ENCODE measurements at places on chromosomes 4 and X.

DNA sequence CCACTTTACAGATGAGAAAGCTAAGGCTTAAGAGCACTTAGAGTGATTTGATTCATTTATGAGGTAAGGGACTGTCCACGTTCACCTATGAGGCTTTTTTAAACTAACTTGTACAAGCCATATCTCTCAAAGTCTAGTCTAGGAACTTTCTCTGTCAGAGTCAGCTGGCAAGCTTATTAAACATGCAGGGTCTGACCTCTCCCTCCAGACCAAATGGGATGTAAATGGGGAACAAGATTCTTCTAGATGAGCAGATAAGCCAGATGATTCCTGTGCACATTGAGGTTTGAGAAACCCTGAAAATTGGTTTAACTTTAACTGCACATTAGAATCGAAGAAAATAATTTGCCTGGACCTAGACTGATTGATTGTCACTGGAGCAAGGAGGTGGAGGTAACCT, 160.0 kb upstream of the SPRY1 start:
- no peak for DNase-seq

- DNase-seq, result no peak
These were observed 270.5 kb upstream of the GPC4 start for GRCh38 chrX:133685822-133686221.

DNA sequence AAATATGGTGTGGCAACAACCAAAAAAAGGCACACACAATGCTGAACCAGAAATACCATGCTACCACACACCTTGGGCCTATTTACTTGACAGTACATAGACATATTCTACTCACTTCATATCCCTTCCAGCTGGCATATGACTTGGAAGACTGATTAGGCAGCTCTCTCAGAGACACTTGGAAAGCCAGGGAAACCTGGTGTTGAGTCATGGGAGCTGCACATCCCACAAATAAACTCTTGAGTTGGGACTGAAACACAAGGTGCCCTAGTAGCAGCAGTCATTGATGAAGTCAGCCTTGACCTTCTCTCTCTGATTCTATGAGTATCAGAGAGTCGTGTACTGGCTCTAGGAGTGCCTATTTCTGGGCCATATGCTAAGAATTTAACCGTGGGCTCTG, 776.6 kb upstream of the LCORL start:
- DNase-seq, result no peak

DNA sequence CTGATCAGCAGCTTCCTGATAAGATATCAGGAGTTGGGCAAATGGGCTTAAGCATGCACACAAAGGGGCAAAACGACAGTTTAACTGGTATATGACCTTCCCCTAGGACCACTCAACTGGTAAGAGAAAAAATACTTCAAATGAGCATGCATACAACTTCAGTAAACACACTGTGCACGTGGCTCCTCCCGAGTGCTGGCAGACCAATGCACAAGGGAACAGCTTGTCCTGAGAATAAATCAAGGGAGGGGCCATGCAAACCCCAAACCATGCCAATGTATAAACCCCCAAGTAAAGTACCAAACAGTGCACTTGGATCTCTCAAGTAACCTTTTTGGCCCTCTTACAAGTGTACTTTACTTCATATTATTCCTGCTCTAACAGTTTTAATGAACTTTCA, 293.3 kb upstream of the TBX22 start:
- DNase-seq, result no peak

- no peak for DNase-seq
These were observed 18.9 kb upstream of the USP9X start for GRCh38 chrX:41066391-41066790.

GRCh38 chr4:27006646-27007045, 146.0 kb downstream of the STIM2 start:
- DNase-seq, result no peak

DNA sequence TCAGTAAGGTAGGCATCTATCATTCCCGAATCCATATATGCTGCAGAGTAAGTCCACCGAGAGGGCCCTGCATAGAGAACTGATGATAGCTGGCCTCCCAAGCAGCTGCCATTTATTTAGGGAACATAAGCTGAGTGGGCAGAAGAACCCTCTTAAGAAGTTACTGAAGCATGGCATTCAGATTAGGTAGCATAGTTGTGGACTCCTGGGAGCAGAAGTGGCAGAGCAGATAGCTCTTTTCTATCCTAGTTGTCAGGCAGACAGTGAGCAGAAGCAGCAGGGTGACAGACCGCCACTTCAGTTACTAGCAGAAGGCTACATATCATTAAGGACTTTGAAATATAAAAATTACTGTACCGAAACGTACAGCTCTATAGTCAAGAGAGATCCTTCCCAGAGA, 454.7 kb downstream of the PPP4R3C start:
- no peak for DNase-seq

- DNase-seq, result no peak
These were observed 10.5 kb downstream of the PPAT start for GRCh38 chr4:56424697-56425514.

- DNase-seq, result no peak
These were observed 9.3 kb downstream of the PRDM8 start for GRCh38 chr4:80206521-80207171.

DNA sequence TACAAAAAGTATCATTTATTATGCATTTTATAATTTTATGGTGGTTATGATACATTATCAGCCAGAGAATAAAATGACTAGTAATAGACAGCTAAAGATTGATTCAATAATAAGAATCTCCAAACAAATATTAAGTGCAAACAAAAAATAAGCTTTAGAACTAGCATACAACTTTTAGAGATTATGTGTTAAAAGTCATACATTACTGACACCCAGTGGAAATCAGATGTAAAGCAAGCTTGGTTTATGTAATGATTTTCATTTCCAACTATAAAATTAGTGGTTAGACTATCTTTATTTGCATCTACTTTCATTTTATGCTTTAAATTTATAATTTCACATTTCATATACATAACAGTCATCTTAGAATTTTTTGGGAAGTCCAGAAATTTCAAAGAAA, 57.7 kb downstream of the IL13RA2 start:
- DNase-seq, result no peak

DNA sequence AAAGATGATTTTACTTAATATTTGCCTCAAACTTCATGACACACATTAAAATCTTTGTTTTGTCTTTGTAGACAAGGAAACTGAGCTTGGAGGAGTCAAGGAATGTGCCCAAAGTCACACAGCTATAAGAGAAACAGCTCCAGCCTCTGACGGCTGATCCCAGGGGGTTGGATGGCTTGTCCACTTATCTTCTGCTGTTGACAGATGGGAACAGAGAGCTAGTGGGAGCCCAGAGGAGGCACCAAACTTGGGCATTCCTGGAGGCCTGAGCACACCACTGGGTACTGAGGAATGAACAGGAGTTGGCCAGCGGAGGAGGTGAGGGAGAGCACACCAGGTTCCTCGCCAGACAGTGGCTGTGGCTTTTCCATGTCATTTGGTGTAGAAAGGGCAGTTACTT, 56.4 kb upstream of the GPR78 start:
- no peak for DNase-seq

GRCh38 chr4:101128473-101128872, 218.9 kb downstream of the PPP3CA start:
- no peak for DNase-seq

- no peak for DNase-seq
These were observed 121.1 kb upstream of the FAM9C start for GRCh38 chrX:13165266-13166189.

- no peak for DNase-seq
These were observed 16.1 kb downstream of the PPEF2 start for GRCh38 chr4:75886104-75886503.

DNA sequence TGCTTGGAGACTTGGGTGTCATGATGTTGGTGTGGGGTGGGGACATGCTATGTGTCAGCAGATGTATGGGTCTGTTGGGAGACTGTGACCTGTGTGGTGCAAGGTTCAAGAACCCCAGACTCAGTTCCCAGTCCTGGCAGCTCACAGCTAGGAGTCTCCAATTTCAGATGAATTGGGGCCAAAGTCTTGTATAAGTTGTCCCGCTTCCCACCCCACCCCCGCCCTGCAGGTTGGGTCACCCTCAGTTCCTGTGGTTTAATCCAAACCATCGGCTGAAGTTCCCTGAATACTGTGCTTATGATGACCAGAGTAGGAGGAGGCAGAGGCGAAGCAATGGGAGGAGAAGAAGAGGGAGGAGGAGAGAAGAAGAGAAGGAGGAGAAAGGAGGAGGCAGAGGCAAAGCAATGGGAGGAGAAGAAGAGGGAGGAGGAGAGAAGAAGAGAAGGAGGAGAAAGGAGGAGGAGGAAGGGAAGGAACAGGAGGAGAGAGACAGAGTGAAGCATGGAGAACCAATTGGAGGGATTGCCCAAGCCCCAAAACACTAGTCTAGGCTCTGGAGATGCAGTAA, 112.6 kb downstream of the EFNB1 start:
- no peak for DNase-seq

GRCh38 chr4:188008377-188008776, 12.8 kb downstream of the ZFP42 start:
- no peak for DNase-seq

DNA sequence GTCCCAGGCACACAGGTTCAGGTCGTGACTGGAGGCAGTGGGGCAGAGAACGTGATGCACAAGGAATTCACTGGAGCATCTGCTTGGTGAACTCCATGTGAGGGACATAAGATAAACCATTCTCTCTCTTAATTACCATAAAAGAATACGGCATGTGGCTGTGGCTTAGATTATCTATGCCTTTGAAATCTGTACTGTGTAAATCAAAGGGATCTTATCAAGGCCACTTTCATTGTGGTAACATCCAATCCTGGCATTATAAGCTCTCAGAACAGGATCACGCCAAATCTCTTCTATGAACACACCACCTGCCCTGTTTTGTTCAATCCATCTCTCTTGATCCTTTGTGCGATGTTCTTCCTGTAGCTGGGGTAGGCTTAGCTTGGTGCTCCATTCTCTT, 192.3 kb downstream of the SPATA18 start:
- DNase-seq, result no peak

DNA sequence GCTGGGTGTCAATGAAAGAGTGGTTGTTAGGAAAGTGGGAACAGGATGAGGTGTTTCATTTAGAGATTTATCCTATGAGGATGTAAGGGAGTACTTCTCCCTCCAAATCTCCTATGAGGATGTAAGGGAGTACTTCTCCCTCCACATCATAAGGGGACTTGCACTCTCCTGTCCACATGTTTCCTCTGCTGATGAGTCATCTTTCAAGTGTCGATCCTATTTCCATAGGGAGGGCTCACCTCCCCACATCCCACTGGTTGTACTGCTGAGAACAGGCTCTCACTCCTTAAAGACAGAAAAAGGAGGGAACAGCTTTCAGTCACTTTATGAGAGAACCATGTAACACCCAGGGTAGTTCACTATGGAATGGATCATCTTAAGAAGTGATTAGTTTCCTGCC, 65.0 kb downstream of the INPP4B start:
- no peak for DNase-seq

DNA sequence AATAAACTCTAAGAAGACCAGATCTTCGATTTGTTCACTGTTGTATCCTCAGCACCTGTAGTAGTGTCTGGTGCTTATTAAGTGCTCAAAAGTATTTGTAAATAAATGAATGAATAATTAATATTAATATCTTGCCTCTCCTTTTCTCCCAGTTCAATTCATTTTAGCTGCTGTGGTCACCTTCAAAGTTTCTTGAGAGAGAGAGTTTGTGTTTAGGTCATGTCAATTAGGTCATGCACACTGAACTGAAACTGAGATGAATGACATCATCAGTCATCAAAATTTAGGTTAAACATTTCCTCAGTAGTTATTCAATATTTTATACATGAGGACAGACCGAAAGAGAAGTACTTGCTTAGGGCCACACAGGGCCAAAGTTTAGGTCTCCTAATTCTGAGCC, 73.5 kb downstream of the ANXA3 start:
- no peak for DNase-seq

- DNase-seq, result no peak
These were observed 56.2 kb downstream of the CLDN22 start for GRCh38 chr4:183263787-183264386.

DNA sequence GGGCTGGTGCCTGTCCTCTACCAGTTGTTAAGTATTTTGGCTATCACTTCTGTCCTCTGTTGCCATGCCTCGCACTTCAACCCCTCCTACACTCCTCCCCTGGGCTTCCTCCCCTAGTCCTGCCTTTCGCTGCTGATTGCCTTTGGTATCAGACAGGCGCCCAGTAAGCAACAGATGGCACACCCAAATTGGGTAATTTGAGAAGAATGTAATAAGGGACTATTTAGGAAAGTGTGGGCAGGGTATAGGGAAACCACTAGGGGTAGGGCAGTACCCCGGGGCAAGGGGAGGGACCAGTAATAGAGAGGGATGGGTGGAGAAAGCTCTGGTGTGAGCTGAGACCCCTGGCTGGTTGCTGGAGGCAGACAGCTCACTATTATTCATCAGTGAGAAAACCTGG, 172.7 kb upstream of the USP9X start:
- no peak for DNase-seq

DNA sequence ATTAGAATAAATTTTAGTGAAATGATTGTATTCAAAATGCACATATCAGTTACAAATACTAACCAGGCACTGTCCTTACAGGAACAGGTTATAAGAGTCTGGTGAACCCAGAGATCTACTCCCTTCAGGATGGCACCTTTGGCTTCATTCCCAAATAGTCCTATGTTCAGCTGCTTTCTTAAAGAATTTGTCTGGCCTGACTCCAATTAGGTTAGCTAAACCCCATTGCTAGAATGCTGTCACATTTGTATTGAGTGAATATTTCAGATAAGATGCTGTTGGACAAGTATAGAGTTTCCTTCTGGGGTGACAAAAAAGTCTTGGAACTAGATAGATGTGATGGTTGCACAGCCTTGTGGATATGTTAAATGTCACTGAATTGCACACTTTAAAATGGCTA, 69.4 kb downstream of the EFHC2 start:
- no peak for DNase-seq

GRCh38 chr4:184275766-184276165, 58.1 kb upstream of the ENPP6 start:
- DNase-seq, result peak; percentile 8

- no peak for DNase-seq
These were observed 1489.8 kb downstream of the STIM2 start for GRCh38 chr4:28350485-28350884.

DNA sequence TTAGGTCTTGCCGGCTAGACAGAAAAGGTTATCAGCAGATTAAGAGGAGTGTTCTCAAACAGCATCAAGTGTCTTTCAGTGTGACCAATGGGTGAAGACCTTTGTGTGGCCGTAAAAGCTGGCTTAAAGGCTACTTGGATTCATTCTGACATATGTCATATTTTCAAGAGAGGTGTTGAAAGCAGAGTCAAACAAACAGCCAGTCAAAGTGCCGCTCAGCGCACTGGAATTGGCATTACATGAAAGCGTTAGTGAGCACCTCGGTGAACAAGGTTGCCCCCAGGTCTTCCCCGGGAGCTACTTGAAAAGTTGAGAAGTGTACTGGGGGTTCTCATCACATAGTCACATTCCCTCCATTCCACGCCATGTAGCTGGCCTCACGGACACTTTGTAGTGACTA, 148.9 kb downstream of the SOX3 start:
- no peak for DNase-seq

- no peak for DNase-seq
These were observed 7.6 kb upstream of the GJB1 start for GRCh38 chrX:71215338-71215912.

- DNase-seq, result no peak
These were observed 19.0 kb upstream of the MAGEB2 start for GRCh38 chrX:30196322-30196721.

GRCh38 chr4:94765648-94766047, 7.9 kb downstream of the BMPR1B start:
- DNase-seq, result no peak

Data from activated T-cell treated with anti-CD3 and anti-CD28 coated beads, Interleukin-2, amount 50 U/mL, for 48 hours (primary cell).